ENCODE measurements at places on chromosomes 13 and 19.
A peak's percentile ranks its signal among the peaks of the same experiment; 100 is the strongest.

DNA sequence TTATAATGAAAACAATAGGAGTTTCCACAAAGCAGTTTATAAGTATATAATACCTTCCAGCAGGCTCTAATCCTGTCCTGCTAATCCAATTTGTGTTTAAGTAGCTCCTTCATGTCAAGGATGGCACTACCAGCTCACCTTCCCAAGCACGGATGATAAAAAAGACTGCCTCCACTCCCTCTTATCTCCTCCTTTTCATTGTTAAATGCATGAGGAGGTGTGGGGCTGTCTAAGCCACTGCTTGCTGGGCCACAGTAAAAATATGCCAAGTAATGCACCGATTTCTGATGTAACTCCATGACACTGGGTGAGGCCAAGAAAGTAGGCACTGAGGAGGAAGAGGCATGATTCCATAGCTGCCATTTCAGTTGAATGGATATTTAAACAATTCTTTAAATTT, 193.1 kb downstream of the ZIC5 start:
- H3K36me3 ChIP-seq, result no peaks in the 10 kb centered on the region
- H3K27ac ChIP-seq, result no peak overlapping the region
- no peak overlapping the region for H3K4me3 ChIP-seq
- H3K4me1 ChIP-seq, result no peaks in the 10 kb centered on the region

DNA sequence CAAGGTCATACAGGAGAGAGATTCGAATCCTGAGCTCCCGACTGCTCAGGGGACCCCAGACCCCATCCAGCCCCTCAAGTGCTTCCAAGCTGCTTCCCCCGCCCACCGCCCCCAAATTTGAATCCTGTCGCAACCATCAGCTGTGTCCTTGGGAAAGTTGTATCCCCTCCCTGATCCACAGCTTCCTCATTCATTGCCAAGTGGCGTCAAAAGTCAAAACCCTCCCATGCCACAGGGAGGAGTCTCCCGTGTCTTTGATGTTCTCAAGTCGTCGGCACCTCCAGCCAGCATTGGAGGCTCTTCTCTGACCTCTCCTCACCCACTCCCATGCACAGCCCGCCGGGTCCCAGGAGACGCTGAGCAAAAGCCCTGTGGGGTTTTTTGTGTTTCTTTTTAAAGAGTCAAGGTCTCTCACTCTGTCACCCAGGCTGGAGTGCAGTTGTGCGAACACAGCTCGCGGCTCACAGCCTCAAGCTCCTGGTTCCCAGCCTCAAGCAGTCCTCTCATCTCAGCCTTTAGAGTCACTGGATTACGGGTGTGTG, 2.8 kb upstream of the IFI30 start:
- no peak overlapping the region for H3K27ac ChIP-seq
- DNase-seq, result no peak
- no peaks in the 10 kb centered on the region for H3K27me3 ChIP-seq
- H3K4me1 ChIP-seq, result peaks cover 26% of the 10 kb centered on the region
- H3K36me3 ChIP-seq, result peaks cover 7% of the 10 kb centered on the region

GRCh38 chr13:110616103-110617101, 1.1 kb downstream of the NAXD start:
- no peaks in the 10 kb centered on the region for H3K27me3 ChIP-seq
- H3K4me1 ChIP-seq, result peaks cover 34% of the 10 kb centered on the region
- peak; percentile 51 for DNase-seq

DNA sequence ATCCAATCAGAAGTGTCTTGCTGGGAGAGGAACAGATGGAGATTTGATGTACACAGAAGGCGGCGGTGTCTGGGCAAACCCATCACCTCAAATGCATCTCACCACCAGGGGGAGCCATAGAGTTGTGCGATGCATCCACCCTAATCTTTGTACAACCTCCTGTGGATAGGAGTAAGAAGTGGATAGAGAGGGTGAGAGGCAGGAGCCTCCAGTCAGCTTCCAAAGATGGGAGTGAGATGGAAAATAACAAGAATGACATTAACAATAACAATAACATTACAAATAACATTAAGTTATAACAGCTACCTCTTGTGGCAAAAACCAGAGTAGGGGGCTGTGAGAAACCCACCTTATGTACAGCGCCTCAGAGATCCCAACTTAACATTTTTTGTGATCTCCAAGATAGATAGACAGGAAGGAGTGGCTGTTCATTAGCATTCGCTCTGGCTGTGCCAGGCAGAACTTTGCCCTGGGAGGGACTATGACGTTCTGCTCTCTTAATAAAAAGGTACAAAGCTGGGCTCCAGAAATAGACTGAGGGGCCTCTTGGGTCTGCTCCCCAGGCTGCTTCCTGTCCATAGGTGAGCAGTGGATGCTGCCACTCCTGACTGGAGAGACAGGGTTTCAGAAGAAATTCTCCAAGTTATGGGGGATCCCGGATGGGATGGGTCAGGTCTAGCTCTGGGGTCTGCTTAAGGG, 5.2 kb upstream of the CEACAM18 start:
- H3K27ac ChIP-seq, result no peak overlapping the region
- H3K4me1 ChIP-seq, result peaks cover 13% of the 10 kb centered on the region
- peak; percentile 82 for DNase-seq
- H3K36me3 ChIP-seq, result no peaks in the 10 kb centered on the region

- H3K36me3 ChIP-seq, result no peaks in the 10 kb centered on the region
- DNase-seq, result no peak
- H3K27ac ChIP-seq, result no peak overlapping the region
- H3K27me3 ChIP-seq, result peaks cover 25% of the 10 kb centered on the region
- H3K4me1 ChIP-seq, result peaks cover 8% of the 10 kb centered on the region
Measured at GRCh38 chr19:32219392-32219791, 126.0 kb upstream of the ZNF507 start.

DNA sequence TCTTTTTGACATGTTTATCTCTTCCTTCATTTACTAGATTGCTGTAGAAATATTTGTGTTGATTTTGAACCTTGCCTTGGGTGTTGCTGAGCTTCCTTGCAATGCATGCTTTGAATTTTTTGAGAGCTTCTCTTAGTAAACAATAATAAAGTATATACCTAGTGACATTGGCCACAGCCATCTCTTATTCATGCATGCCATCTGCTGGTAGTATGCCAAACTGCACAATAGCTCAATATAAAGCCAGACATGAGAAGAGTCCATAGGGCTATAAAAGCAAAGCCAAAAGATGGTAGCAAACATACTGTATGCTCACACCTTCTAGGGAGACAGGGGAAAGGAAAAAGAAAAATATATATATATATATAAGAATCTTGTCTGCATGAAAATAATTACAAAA, 18.9 kb upstream of the ZSCAN5A start:
- H3K36me3 ChIP-seq, result no peaks in the 10 kb centered on the region
- H3K4me3 ChIP-seq, result no peak overlapping the region
- peaks cover 11% of the 10 kb centered on the region for H3K27me3 ChIP-seq
- no peaks in the 10 kb centered on the region for H3K4me1 ChIP-seq
- no peak overlapping the region for H3K27ac ChIP-seq
- peak; percentile 44 for DNase-seq

GRCh38 chr19:46678110-46678732, 17.2 kb upstream of the DACT3 start:
- H3K4me3 ChIP-seq, result no peak overlapping the region
- H3K27me3 ChIP-seq, result no peaks in the 10 kb centered on the region
- DNase-seq, result peak; percentile 71

DNA sequence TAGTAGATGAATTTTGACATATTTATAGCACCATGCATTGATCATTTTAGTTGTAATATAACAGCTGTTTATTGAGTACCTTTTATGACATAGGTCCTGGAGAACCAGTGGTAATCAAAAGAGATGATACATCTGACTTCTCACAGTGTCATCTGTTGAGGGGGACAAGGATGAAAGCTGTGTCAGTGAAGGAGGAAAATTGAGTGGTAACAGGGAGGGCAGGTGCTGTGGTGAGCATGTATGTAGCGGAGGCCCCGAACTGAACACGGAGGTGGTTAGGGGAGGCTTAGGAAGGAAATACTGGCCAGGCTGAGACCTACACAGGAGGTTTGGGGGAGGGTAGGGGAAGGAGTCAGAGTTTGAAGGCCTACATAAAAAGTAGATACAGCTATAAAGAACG, 199.7 kb downstream of the GGACT start:
- no peak for DNase-seq
- no peak overlapping the region for H3K27ac ChIP-seq
- no peak overlapping the region for H3K4me3 ChIP-seq
- no peaks in the 10 kb centered on the region for H3K36me3 ChIP-seq
- H3K27me3 ChIP-seq, result no peaks in the 10 kb centered on the region

DNA sequence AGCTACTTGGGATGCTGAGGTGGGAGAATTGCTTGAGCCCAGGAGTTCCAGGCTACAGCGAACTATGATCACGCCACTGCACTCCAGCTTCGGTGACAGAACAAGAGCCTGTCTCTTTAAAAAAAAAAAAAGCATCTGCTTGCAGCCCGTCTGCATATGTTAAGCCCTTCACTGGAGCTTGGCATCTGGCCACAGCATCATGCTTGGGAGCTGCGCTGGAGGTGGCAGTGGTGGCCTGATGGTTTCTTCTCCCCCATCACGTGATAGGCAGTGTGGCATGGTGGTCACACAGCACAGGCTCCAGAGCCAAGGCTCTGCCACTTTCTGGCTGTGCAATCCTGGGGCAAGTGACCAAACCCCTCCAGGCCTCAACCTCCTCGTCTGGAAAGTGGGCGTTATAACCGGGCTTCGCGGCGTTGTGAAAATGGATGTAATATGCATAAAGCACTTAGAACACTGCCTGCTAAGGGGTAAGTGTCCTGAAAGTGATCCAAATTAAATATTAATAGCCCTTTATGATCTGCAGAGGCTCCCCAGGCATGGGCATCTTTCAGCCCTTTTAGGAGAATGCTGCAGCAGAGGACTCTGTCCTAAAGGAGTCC, 24.4 kb downstream of the MARK4 start:
- peaks cover 5% of the 10 kb centered on the region for H3K36me3 ChIP-seq
- DNase-seq, result no peak
- no peak overlapping the region for H3K27ac ChIP-seq
- H3K4me1 ChIP-seq, result no peaks in the 10 kb centered on the region
- no peaks in the 10 kb centered on the region for H3K27me3 ChIP-seq
